CD4-positive, alpha-beta T cell treated with Interleukin-1 beta for 1 hour (primary cell): ENCODE measurements at places on chromosomes 2 and 18.

DNA sequence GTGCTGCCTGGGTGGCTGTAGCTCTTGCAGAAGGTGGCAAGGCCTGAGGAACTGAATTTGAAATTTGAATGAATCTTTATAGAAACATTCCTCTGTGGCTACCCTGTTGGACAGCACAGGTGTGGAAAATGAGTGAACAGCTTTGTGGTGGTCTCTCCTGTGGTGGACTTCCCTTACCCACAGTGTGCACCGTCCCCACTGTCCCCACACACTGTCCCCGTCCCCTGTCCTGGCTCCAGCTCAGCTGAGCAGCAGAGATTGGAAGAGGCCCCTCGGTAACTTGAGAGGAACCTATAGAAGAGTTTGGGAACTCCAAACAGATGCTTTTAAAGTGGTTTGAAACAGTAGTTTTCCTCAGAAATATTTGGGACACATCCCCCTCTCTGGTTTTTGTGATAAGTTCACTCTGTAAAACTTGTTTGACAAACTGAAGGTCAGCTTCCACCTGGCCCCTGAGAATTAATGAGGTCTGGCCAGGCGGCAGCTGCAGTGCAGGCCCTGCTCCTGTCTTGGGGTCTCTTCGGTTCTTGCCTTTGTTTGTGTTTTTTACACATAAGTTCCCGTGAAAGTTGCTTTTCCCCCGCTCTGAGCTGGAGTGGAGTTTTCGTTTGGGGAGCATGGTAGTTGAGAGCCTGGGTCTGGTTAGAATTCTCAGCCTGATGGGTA lies 63.2 kb downstream of the ASAP2 start:
- DNase-seq = no peak

- DNase-seq = no peak
Observed at GRCh38 chr2:135386993-135387392, 144.0 kb downstream of the ZRANB3 start.

DNA sequence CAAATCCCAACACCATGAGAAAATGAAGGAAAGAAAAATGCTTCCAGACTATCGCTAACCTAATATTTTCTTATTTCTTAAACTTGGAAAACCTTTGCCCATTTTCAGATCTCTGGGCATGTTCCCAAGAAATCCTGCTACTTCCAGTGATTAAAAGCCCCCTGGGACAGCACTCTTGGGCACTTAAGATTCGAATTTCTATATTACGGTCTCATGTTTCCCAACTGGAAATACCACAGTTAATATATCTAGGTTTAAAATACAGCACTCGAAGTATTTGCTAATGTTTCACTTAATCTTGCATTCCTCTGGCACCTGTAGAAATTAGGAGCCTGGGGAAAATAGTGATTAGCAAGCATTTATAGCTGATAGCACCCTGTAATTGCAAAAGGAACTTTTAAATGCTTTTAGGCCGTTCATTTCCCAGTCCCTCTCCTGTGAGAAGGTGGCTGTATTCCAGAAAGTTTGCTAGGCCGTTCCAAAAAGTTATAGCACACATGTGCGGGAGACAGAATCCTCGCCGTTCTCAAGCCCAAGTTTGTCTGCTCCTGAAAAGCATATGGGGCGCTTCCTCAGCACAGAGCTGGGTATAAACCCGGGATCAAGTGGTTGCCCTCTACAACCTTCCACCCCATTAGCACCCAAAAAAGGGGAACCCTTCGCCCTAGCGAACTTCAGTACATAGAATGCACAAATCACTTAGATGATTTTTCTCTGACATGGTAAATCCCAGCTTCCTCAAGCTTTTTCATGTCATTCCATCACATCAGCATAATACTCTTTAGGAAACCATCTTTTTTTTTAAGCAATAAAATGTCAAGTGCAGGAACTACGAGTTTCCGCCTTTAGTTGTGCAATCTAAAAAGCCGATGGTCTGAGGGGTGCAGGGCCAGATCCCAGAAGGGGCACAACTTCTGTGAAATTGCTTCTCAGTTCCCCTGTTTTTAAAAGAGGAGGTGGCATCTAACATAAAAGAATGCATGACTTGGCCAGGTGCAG lies 60.6 kb downstream of the DIPK1C start:
- no peak for DNase-seq

DNA sequence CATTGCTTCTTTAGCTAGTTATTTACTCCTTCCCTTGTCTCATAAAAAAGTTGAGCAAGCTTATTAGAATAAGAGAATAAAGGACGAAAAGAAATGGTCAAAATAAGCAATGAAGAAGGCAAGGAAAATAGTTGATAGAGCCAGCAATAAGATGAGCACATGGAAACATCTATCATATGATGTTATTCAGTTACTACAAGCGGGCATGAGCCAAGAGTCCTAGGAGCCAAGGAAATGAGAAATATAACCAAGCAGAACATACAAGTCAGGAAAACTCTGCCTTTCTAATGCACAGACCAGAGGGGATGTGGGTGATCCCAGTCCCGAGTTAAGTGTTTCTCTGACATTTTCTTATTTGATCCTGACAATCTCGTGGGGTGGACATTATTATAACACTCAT lies 33.9 kb downstream of the INO80C start:
- DNase-seq = no peak

GRCh38 chr2:12109363-12110017 lies 363.1 kb downstream of the LPIN1 start:
- no peak for DNase-seq

DNA sequence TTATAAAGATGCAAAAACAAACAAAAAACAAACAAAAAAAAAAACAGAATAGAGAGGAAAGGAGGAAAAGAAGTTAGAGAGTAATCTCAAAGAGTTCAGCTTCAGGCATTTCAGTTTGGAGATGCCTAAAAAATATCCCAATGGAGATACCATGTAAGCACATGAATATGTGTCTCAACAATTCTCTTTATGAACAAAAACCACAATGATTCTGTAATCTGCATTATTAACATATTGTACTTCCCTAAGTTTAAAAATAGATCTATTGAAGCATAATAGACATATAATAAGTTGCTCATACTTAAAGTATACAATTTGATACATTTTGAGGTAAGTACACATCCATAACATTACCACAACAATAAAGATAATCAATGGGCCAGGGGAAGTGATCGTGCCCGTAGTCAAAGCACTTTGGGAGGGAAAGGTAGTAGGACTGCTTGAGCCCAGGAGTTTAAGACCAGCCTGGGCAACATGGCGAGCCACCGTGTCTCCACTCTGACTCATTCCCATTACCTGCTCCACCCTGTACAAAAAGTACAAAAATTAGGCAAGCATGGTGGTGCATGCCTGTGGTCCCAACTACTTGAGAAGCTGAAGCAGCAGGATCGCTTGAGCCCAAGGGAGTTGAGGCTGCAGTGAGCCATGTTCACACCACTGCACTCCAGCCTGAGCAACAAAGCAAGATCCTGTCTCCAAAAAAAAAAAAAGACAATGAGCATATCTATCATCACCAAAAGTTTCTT lies 158.9 kb downstream of the ATAD2B start:
- DNase-seq = no peak

DNA sequence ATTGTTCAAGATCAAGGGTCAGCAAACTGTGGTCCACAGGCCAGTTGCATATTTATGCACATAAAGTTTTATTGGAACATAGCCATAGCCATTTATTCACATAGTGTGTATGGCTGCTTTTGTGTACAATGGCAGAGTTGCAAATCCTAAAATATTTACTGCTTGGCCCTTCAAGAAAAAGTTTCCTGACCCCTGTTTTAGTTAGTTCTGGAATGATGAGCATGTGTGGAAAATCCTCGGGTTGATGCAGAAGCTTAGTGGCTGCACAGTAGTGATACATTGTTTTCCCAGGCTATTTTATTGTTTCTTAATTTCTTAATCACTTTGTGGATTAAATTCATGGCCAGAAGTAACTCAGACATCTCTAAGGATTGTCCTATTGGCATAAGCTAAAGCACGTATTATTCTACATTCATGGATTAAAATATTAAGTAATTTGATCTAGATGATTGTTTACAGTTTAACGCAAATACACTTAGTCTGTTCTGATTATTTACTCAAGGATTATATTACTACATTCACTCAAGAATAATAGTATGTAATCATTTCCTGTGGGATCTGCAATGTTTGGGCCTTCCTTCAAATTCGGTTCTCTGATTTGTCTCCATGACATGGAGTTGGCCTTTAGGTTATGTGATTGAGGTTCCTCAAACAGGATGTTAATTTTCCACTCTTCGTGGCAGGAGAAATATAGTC lies 165.5 kb downstream of the TMEM247 start:
- no peak for DNase-seq

- DNase-seq = no peak
Observed at GRCh38 chr2:52391621-52392020, 1359.7 kb upstream of the NRXN1 start.

GRCh38 chr2:187409682-187410081 lies 38.4 kb downstream of the CALCRL start:
- DNase-seq = no peak

GRCh38 chr2:241775223-241776177 lies 1.1 kb upstream of the GAL3ST2 start:
- no peak for DNase-seq

GRCh38 chr2:42771546-42772153 lies 7.7 kb upstream of the OXER1 start:
- DNase-seq = no peak

DNA sequence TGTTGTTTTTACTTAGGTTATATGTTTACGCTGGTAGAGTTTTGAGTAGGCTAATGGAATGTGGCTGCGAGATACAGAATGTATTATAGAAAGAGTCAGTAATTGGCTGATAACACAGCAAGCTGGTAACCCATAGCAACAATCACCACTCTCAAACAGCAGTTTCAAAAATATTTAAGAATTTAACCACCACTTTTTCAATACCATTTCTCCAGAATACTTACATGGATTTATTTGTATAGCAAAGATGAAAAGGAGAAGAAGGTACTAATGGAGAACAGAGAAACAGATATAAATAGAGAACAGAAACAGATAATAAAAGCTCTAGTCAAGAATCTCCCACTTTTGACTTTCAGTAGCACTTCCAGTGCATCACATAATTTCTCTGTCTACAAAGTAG lies 188.3 kb upstream of the SLC39A10 start:
- no peak for DNase-seq

- DNase-seq = no peak
Observed at GRCh38 chr2:156182132-156182531, 150.4 kb downstream of the NR4A2 start.

GRCh38 chr2:205659922-205660321 lies 22.4 kb upstream of the NRP2 start:
- DNase-seq = no peak

- no peak for DNase-seq
Observed at GRCh38 chr2:166230724-166231070, 102.9 kb upstream of the SCN1A start.

DNA sequence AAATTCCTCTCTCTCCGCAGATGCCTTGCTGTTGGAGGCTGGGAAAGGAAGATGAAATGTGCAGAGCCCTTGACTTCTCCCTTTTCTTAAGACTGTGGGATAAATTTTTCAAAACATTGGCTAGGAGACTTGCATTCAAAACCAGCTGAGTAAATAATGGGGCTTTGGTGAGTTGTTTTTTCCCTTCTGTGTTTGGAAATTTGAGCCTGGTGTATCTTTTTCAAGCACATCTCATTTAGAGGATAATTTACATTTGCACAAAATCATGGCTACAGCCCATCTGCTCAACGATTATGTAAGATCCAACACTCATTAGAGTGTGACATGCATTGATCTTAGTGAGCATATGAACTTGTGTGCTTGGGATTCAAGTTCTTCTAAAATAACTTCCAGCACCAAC lies 112.1 kb upstream of the ATP8B1 start:
- DNase-seq = no peak

- no peak for DNase-seq
Observed at GRCh38 chr2:113818382-113818951, 62.0 kb upstream of the SLC35F5 start.

DNA sequence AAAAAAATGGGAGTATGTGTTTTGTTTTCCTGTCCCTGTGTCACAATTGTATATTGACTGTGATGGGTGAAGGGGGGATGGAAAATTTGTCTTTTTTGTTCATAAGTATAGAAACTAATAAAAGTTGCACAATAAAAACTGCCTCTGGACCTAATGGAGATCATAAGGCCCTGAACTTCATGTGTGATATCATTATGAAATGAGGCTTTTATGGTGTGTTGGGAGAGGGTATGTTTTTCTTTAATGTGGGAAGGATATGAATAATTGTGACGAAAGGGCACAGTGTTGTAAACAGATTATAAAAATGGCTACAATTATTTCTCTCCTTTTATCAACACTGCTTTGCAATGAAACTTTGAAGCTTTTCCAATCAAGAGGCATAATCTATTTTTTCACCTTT lies 1889.3 kb upstream of the CELF4 start:
- no peak for DNase-seq

GRCh38 chr2:193679847-193680246 lies 1485.1 kb upstream of the TMEFF2 start:
- no peak for DNase-seq

- no peak for DNase-seq
Observed at GRCh38 chr18:12011957-12012549, 30.7 kb downstream of the IMPA2 start.

DNA sequence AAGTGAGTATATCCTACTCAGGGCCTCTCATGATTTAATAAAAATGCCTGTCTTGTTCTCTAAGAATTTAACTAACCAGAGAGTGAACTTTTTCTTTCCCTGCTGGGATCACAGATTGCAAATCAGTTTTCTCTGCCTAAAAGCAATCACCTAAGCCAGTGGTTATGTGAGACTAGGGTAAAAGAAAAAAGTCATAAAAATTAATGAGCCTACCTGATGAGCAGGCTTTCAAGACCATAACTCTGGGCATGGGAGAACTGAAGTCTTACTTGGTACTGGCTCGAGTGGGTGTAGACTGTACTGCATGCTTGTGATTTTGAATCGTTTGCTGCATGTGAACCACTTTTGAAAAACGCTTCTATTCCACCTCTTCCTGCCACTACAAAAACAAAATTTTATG lies 1677.0 kb upstream of the LRRTM1 start:
- DNase-seq = no peak

GRCh38 chr2:215548714-215549113 lies 112.8 kb upstream of the FN1 start:
- no peak for DNase-seq

GRCh38 chr2:18063826-18064470 lies 185.5 kb downstream of the KCNS3 start:
- DNase-seq = no peak

DNA sequence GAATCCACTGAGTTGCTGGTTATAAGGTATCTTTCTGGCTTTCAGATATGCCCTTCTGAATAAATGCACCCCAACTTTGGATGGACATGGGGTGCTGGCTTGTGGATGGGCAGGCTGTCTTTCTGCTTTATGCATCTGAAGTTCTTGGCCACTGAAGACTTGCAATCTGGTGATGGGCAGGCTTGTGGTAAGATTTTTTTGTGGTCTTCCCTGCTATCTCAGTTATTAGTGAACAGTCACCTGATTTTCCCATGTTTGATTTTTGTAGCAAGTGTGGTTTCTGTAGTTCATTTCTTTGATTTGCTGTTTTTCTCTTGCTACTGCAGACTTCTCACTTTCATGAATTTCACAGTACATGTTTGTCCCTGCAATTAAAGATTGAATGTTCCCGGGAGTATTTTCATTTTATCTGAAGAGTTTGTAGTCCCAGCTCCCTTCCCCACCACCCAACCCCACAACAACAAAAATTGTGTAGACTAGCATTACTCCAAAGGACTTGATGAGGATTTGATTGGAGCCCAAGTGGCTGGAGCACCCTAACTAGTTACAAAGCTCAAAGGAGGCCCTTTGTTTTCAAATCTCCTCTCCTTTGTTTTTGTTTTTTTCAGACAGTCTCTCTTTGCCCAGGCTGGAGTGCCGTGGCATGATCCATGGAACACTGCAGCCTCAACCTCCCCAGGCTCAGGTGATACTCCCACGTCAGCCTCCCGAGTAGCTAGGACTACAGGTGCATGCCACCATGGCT lies 63.6 kb upstream of the MGAT5 start:
- DNase-seq = no peak
